ENCODE measurements at places on chromosomes 11 and 22. TPM values are rescaled to one million over a fixed set of nuclear protein-coding genes. Genes with fewer than 3 reads are reported as not detected.
A peak's percentile ranks its signal among the peaks of the same experiment; 100 is the strongest.

DNA sequence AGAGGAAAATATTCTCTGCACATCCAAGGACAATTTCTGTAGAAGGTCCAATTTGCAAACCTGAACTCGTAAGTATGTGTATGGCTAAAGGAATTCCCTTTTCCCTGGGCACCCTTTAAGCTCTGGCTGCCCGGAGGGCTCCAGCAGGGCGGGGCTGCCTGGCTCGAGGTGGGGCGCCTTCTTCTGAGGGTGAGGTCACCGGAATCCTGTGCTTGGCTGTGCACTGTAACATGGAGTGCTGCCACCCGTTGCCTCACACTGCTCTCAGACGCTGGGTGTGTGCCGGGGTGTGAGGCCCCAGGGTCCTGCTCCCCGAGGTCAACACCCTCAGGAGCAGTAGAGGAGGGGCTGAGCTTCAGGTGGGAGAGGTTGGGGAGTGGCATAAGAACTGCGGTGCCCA, 61.5 kb downstream of the SYN3 start:
- H3K36me3 ChIP-seq, result no peaks in the 10 kb centered on the region
- H3K4me3 ChIP-seq, result no peak overlapping the region
- DNase-seq, result no peak
- H3K4me1 ChIP-seq, result no peaks in the 10 kb centered on the region

GRCh38 chr11:65861533-65862183, 1.4 kb downstream of the MUS81 start:
- H3K4me1 ChIP-seq, result peaks cover 8% of the 10 kb centered on the region
- no peaks in the 10 kb centered on the region for H3K27me3 ChIP-seq
- H3K4me3 ChIP-seq, result peak overlapping the region; percentile 87
- peak; percentile 32 for DNase-seq

- H3K27me3 ChIP-seq, result no peaks in the 10 kb centered on the region
- peaks cover 33% of the 10 kb centered on the region for H3K4me1 ChIP-seq
- H3K27ac ChIP-seq, result no peak overlapping the region
- no peak overlapping the region for H3K4me3 ChIP-seq
- no peak for DNase-seq
Measured at GRCh38 chr11:75283391-75283931, 42.9 kb downstream of the TPBGL start.

DNA sequence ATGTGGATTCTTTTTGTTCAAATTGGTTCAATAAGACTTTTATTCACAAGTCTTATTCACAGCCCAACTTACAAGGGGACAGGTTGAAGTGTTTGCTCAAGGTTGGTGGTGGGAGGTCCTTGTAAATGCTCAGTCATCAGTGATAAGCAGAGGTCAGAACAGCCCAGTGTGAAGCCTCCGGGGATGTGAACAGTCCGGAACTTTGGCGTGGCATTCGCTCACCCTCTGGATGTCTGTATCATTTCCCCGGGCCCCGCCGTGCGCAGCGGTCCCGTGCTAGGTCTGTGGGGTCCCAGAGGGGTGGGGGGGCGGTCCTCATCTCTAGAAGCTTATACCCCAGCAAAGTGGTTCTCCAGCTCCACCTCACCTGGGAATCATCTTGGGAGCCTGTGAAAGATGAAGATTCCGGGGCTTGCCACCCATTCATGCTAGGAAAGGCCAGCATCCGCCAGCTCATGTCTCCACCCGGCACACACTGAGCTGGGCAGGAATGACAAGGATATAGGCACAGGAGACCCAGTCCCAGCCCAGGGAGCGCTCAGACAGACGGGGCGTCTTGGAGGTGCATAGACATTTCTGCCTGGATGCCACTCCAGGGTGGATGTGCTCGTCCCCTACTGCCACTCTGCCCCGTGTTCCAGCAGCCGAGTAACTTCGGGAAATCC, 327.5 kb downstream of the TBC1D22A start:
- no peaks in the 10 kb centered on the region for H3K36me3 ChIP-seq
- no peak overlapping the region for H3K4me3 ChIP-seq
- peaks cover 6% of the 10 kb centered on the region for H3K4me1 ChIP-seq
- no peak for DNase-seq

DNA sequence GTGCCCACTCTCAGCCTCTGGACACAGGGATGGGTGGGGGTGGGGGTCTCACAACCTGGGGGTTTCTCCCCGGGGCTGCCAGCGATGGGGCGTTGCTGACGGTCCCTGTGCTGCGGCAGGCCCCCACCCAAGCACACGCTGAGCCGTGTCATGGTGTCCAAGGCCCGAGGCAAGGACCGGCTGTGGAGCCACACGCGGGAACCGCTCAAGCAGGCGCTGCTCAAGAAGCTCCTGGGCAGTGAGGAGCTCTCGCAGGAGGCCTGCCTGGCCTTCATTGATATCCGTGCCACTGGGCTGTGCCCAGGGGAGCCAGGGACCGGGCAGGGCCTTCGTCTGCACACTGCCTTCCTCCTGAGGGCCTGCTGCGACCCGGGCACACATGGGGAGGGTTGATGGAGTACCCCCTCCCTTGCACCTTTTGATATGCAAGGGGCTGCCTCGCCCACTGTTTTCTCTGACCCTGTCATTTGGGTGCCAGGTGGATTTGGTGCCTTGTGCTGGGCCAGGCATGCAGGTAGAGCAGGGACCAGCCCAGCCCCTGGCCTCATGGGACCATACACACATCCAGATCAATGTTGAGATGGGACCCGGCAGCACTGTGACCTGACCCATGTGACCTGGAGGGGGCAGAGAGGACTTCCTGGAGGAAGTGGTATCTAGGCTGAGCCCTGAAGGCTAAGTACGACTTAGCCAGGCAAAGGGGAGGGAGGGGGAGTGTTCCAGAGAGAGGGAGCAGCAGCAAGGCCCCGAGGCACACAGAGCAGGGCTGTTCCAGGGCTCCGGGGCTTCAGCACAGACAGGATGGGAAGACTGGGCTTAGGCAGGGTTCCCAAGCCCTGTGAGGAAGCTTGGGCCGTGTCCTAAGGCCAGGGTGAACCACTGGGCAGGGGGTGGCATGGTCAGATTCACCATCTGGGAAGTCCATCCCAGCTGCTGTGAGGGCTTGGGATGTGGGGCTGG, 75.2 kb downstream of the MYO7A start:
- DNase-seq, result peak; percentile 39
- no peak overlapping the region for H3K4me3 ChIP-seq
- H3K36me3 ChIP-seq, result no peaks in the 10 kb centered on the region
- H3K27ac ChIP-seq, result no peak overlapping the region
- H3K27me3 ChIP-seq, result no peaks in the 10 kb centered on the region
- H3K4me1 ChIP-seq, result no peaks in the 10 kb centered on the region

- H3K36me3 ChIP-seq, result peaks cover 2% of the 10 kb centered on the region
- H3K4me1 ChIP-seq, result no peaks in the 10 kb centered on the region
- no peak overlapping the region for H3K4me3 ChIP-seq
- no peaks in the 10 kb centered on the region for H3K27me3 ChIP-seq
Measured at GRCh38 chr22:46696229-46696518, 41.9 kb downstream of the CERK start.

DNA sequence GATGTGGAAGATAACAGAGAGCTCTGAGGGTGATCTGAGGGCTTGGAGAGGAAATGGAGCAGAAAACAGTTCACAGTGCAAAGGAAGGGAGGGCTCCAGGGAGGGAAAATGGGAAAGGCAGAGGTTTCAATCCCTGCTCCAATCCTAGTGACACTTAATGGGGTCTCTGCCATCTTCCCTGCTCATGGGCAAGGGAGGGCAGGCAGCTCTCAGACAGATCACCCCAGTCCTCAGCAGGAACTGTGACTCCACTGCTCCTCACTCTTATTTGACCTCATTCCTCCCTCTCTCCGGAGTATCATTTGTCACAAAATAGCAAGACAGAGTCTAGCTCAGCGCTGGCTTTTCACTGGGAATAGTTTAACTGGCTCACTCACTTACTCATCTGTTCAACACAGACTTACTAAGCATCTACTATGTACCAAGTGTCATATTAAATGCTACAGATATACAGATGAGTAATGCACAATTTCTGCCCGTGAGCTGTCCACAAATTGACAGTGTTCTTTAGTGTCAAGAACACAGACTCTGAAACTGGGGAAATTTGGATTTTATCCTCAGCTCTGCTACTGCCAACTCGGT, 817.4 kb downstream of the OPCML start:
- no peaks in the 10 kb centered on the region for H3K27me3 ChIP-seq
- H3K4me3 ChIP-seq, result no peak overlapping the region
- no peak for DNase-seq
- no peaks in the 10 kb centered on the region for H3K36me3 ChIP-seq

DNA sequence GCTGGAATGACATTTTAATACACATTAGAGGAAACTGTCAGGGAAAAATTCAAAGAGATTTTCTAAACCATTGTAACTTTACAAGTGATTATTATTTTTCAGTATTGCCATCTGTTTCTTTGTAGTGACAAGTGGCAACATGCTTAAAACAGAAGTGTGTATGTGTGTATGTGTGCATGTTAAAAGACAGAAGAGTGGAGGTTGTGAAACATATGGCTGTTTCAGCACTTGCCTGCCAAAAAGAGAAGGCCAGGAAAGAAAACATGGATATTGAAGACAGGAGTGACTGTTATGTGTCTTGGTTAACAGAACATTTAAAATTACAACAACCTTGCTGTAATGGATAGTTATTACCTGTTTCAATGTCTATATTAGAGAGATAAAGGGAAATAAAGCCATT, 24.3 kb upstream of the VWA5A start:
- H3K27ac ChIP-seq, result no peak overlapping the region
- no peak for DNase-seq
- no peaks in the 10 kb centered on the region for H3K4me1 ChIP-seq
- H3K4me3 ChIP-seq, result no peak overlapping the region
- H3K36me3 ChIP-seq, result no peaks in the 10 kb centered on the region

DNA sequence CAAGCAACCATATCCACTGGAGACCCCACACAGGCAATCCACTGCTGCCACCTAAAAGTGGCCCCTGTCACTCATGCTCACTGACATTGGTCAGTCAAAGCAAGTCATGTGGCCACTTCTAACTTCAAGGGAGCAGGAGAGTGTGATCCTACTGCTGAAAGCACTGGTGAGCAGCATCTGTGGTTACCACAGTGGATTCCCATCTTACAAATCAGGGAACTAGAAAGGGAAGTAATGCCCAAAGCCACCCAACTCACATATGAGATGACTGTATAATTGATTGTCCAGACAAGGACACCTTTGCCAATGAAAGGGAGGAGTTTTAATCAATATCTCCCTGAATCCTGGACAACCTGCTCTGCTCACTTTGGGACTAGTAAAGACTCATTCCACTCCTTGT, 17.7 kb downstream of the RCN1 start:
- no peaks in the 10 kb centered on the region for H3K27me3 ChIP-seq
- no peak overlapping the region for H3K4me3 ChIP-seq
- H3K36me3 ChIP-seq, result no peaks in the 10 kb centered on the region
- 0 out of 2 replicates have a peak, but pooled peaks cover 3% of the 10 kb centered on the region for H3K4me1 ChIP-seq
- no peak for DNase-seq

- no peak for DNase-seq
- H3K4me1 ChIP-seq, result no peaks in the 10 kb centered on the region
- H3K27me3 ChIP-seq, result no peaks in the 10 kb centered on the region
Measured at GRCh38 chr22:33658775-33659174, 261.5 kb downstream of the LARGE1 start.

- H3K4me3 ChIP-seq, result peak overlapping the region; percentile 83
- no peaks in the 10 kb centered on the region for H3K36me3 ChIP-seq
- H3K4me1 ChIP-seq, result peaks cover 35% of the 10 kb centered on the region
Measured at GRCh38 chr11:16925561-16926065, 88.6 kb downstream of the PLEKHA7 start.

- no peak overlapping the region for H3K27ac ChIP-seq
- no peaks in the 10 kb centered on the region for H3K4me1 ChIP-seq
- no peak overlapping the region for H3K4me3 ChIP-seq
- DNase-seq, result no peak
- no peaks in the 10 kb centered on the region for H3K36me3 ChIP-seq
Measured at GRCh38 chr11:35257281-35257680, 118.3 kb downstream of the CD44 start.

GRCh38 chr11:110293389-110293788, 3.0 kb downstream of the RDX start:
- H3K4me3 ChIP-seq, result no peak overlapping the region
- H3K4me1 ChIP-seq, result peaks cover 34% of the 10 kb centered on the region
- H3K36me3 ChIP-seq, result no peaks in the 10 kb centered on the region

DNA sequence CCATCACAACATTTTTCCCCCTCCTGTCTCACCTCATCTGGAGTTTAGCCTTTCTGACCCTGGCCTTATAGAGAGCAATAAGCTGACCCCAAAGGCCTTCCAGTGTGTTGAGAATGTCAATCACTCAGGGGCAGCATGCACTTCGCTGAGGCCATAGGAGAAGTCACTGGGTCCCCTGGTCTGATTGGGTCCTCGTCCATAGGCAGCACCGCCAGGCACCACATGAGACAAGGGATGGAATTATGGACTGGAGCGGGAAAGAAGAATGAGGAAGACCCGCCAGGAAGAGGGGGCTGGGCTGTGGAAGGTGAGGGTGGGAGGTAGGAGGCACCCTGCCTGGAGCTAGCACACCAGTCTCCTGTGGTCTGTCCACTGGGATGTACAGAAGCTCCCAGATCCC, 72.9 kb downstream of the DSCAML1 start:
- no peak overlapping the region for H3K27ac ChIP-seq
- H3K36me3 ChIP-seq, result no peaks in the 10 kb centered on the region
- no peaks in the 10 kb centered on the region for H3K27me3 ChIP-seq
- H3K4me3 ChIP-seq, result no peak overlapping the region

DNA sequence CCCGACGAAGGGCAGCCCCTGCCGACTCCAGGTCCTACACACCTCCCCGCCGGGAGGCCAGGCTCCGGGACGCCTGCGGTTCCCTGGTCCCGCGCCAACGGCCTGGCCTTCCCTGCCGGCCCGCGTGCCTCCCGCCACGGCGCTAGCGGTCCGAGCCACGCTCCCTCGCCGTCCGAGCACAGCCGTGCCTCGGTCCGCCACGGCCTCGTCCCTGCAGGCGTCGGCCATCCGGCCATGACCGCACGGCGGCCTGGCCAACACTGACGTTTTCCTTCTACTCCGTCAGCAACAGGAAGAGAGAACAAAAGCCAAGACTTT, 532 bp downstream of the EIF4G2 start:
- H3K27me3 ChIP-seq, result no peaks in the 10 kb centered on the region
- peaks cover 11% of the 10 kb centered on the region for H3K4me1 ChIP-seq

- no peaks in the 10 kb centered on the region for H3K4me1 ChIP-seq
- no peak for DNase-seq
- no peak overlapping the region for H3K27ac ChIP-seq
- H3K27me3 ChIP-seq, result no peaks in the 10 kb centered on the region
- H3K4me3 ChIP-seq, result no peak overlapping the region
- no peaks in the 10 kb centered on the region for H3K36me3 ChIP-seq
Measured at GRCh38 chr11:42251984-42252383, 792.5 kb upstream of the LRRC4C start.

GRCh38 chr22:30080805-30081204, 541 bp downstream of the HORMAD2 start:
- no peak overlapping the region for H3K4me3 ChIP-seq
- H3K4me1 ChIP-seq, result peaks cover 27% of the 10 kb centered on the region
- H3K27me3 ChIP-seq, result no peaks in the 10 kb centered on the region
- H3K36me3 ChIP-seq, result no peaks in the 10 kb centered on the region

The APOA1 gene
- 872 TPM for total RNA-seq

The F2 gene
- total RNA-seq, result 60.0 TPM

The MFNG gene
- 3.6 TPM for total RNA-seq

The CNTF gene
- total RNA-seq, result 3.3 TPM

The OSM gene
- not detected for total RNA-seq

The TRIM66 gene
- 21.1 TPM for total RNA-seq

The MEI1 gene
- total RNA-seq, result not detected

The LDHAL6A gene
- 0.59 TPM for total RNA-seq
